ENCODE measurements at places on chromosomes 3 and 15.

DNA sequence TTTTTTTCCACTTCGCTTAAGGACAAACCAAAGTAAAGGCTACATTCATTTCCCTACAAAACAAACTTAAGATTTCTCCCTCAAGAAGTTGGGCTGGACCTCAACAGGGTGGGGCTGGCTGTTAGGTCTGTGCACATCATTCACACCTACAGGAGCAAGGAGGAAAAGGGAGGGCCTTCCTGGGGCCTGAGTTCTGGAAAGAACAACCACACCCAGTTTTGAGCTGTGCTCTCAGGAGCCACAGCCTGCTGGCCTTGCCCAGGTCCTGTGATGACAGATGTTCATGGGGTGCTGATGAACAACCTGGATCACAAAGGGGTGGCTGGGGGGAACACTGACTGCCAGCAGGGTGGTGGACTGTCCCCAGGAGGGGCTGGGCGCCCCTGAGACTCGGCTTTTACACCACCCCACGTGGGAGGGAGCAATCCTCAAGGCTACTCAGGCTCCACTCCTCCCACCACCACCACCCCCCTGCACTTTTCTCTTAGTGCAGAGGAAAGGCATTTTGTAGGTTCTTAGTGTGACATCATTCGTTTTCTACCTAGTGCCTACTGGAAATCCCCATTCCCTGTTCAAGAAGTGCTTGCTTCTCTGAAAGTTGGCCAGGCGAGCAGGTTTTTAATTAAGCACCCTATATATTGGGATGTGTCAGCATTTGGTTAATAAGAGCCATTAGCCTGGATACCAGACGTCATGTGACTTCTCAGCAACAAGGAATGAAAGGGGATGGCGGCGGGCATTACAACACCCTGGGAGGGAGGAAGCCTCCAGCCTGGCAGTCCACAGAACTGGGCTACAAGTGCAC is 35.7 kb downstream of the CCNB2 start:
- no peak for DNase-seq

DNA sequence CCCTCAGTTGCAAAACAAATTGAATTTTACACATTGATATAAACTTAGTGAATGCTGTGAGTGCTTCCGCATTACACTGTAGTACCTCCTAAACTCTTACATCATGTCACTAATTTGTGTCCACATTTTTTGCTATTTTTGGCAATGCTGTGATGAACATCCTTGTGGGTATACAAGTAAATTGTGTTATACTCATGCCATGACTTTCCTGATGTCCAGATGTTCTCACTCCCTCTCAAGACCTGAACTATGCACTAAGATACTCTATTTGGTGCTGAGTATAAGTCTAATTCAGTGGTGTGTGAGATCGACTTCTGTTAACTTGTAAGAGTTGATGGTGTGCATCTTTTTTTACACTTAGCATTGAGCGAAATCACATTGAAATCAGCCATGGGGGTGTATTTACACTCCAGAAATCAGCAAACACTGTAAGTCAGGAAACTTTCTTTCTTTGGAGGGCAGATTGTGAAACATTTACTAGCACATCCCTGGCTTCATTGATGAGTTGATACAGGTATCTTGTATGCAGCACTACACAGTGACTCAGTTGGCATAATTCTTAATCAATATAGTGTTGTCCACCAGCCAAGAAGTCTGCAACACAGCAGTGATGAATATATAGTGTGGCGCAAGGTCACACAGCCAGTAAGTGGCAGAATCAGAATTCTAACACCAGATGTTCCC is 228.1 kb upstream of the RORA start:
- DNase-seq = no peak

GRCh38 chr3:10395196-10395595 is 74.3 kb upstream of the SEC13 start:
- no peak for DNase-seq

GRCh38 chr3:184085389-184085852 is 11.4 kb upstream of the HTR3E start:
- DNase-seq = peak; percentile 65

- DNase-seq = no peak
These were observed 211.6 kb downstream of the GBE1 start for GRCh38 chr3:81549831-81550230.

GRCh38 chr3:182889948-182890629 is 90.2 kb downstream of the DCUN1D1 start:
- no peak for DNase-seq

DNA sequence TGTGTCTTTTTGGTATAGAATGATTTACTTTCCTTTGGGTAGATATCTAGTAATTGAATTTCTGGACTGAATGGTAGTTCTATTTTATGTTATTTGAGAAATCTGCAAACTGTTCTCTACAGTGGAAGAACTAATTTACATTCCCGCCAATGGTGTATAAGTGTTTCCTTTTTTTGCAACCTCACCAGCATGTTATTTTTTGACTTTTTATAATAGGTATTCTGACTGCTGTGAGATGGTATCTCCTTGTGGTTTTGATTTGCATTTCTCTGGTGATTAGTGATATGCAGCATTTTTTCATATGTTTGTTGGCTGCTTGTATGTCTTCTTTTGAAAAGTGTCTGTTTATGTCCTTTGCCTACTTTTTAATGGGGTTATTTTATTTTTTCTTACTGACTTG is 607.2 kb downstream of the OTOL1 start:
- DNase-seq = no peak

- DNase-seq = no peak
These were observed 62.4 kb upstream of the TRPM1 start for GRCh38 chr15:31163769-31164572.

DNA sequence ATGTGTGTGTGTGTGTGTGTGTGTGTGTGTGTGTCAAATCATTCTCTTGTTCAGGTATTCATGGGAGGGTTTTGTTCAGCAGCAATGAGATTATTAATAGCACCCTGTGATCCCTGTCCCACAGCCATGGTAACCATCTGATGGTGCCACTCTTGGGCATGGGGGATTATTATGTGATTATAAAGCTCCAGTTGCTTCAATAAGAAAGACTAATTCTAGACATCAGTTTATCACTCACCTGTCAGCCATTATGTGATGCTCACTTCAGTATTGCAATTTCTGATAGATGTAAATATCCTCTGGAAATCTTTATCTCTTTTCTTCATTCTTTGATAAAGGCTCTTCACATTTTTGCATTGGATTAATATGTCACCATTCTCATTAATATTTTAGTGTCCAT is 145.9 kb upstream of the POU1F1 start:
- no peak for DNase-seq

DNA sequence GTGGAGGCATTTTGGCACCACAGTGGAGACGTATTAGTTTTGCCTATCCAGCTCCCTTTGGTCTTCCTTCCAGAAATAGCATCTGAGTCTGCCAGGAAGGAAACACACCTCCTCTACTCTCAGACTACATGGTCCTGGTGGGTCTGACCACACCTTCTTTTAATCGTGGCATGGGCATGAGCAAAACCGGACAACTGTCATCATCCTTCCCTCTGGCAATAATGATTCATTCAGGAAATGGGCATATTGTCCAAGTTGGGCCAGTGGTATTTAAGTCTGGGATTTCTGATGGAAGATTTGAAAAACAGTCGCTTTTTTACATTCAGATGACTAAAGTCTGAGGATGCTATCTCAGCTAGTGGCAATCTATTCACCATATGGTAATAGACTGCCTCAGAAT is 601.0 kb upstream of the ADAMTS9 start:
- DNase-seq = no peak

DNA sequence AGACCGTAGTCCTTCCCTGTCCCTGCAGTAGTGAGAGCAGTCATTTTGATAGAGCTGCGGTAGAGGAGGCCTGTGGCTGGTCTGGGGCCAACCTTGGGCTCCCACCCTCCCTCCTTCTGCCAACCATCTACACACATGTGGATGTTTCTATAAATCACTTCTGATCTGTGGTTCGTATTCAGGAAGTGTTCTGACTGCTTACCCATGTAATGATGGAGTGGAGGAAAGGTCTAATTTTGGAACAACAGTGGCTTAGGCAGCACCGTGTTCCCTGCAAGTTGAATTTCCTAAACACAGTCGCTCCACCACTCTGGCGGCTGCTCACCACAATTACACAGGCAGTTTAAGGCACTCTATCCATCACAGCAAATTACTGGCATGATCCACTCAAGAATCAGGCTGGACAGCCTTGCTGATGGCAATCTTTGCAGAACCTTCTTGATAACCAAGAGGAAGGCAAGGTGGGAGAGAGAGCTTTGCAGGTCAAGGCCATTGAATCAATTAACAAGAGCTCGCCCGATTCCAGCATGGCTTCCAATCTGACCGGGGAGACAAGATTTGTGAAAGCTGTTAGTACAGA is 104.7 kb upstream of the VEPH1 start:
- DNase-seq = no peak

- no peak for DNase-seq
These were observed 33.6 kb downstream of the TMEM45A start for GRCh38 chr3:100525753-100526612.

- peak; percentile 64 for DNase-seq
These were observed 202.8 kb downstream of the SV2B start for GRCh38 chr15:91302588-91303439.

GRCh38 chr3:177968891-177969290 is 567.3 kb upstream of the KCNMB2 start:
- no peak for DNase-seq

GRCh38 chr3:30779686-30780287 is 114.7 kb downstream of the GADL1 start:
- DNase-seq = peak; percentile 61

- no peak for DNase-seq
These were observed 121.7 kb downstream of the MEGF11 start for GRCh38 chr15:66131831-66132230.

GRCh38 chr15:65285291-65286068 is 1.2 kb downstream of the PARP16 start:
- DNase-seq = no peak

DNA sequence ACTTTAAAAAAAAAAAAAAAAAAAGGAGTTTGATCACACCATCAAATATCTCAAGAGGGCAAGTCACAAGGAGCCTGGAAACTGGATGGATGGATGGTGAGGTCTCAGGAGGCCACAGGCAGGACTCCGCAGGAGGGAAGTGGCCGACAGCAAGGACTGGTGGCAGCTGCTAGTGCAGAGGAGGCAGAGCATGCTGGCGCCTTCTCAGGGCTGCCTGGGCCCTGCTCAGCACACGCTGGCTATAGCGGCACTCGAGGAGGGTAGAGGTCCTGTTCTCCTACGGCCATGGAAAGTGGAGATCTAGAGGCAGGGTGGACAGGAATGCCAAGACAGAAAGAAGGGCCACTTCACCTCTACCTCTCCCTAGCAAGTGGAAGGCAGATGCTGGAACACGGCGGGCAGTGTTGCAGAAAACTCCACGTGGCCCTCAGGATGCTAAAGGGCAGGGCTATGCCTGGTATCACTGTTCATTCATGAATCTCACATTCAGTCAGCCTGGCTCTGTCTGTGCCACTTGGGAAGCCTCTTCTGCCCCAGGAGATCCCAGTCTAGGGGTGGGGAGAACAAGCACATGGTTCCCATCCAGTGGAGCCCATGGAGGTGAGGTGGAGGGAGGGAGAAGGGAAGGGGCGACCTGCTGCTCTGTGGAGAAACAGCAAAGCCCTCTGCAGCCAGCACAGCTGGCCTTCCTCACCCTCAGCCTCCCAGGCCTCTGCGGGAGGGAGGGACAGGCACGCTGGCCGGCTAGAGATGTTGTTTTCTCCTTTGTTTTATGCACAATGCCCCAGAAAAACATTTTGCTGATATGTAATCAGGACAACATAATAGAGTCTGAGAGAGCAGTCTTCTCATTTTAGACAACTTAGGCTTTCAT is 71.0 kb downstream of the OXNAD1 start:
- no peak for DNase-seq
